ENCODE measurements at places on chromosomes 12 and 14.

- ATAC-seq: no peak
These were observed 243.7 kb downstream of the SLC16A7 start for GRCh38 chr12:59839514-59839913.

- no peak for ATAC-seq
These were observed 34.0 kb upstream of the AP4S1 start for GRCh38 chr14:30991408-30991807.

GRCh38 chr12:115767916-115768315 lies 509.6 kb downstream of the MED13L start:
- ATAC-seq: no peak

DNA sequence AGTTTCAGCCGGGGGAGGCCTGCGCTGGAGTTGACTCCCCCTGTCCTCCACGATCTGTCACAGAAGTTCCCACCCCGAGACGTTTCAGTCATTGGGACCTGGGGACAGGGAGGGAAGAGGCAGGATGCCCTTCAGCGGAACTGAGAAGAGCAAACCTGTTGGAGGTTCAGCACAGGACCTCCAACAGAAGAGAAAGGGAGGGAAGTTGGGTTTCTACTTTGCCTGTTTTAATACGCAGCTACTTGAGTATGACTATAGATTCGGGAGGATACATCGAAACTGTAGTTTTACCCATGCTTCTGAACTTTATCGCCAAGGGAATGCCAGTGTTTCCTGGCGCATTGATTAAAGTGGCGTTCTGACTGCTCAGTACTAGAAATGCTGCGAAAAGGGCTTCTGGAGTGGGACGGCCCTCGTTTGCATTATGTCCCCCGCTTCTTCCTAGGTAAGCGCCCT lies 2.3 kb upstream of the DUSP6 start:
- no peak for ATAC-seq

DNA sequence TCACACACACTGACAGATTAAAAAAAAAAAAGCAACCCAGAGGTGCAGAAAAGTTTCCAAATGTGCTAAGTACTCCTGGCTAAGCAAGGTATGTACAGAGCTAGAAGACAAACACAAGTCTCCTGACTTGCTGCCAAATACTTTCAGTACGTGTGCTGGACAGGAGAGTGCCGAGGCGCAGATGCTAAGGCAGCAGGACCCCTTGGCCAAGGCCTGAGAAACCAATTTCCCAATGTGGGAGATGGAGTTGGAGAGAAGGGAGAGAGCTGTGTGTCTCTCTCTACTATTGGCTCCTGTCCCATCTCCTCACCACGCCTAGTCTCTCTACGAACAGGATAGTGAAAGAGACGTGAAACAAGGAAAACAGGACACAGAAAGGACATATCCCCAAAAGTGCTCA lies 5.3 kb downstream of the SPRYD3 start:
- ATAC-seq: no peak

DNA sequence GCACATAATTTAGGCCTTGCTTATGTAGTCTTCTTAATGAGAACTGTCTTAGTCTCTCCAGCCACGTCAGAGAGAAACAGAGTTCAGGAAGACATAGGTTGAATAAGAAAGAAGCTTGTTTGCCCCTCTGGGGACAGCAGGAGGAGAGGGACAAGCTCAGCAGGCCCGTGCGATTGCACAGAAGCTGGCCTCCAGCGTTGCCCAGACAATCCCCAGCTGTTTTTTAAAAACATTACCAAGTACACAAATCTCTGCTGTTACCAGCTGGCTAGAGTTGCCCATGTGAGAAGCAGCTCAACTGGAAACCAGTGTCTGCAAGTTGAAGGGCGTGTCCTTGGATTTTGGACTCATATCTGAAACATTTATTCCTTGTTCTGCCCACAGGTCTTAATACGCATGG lies 232.6 kb downstream of the EFCAB11 start:
- no peak for ATAC-seq

DNA sequence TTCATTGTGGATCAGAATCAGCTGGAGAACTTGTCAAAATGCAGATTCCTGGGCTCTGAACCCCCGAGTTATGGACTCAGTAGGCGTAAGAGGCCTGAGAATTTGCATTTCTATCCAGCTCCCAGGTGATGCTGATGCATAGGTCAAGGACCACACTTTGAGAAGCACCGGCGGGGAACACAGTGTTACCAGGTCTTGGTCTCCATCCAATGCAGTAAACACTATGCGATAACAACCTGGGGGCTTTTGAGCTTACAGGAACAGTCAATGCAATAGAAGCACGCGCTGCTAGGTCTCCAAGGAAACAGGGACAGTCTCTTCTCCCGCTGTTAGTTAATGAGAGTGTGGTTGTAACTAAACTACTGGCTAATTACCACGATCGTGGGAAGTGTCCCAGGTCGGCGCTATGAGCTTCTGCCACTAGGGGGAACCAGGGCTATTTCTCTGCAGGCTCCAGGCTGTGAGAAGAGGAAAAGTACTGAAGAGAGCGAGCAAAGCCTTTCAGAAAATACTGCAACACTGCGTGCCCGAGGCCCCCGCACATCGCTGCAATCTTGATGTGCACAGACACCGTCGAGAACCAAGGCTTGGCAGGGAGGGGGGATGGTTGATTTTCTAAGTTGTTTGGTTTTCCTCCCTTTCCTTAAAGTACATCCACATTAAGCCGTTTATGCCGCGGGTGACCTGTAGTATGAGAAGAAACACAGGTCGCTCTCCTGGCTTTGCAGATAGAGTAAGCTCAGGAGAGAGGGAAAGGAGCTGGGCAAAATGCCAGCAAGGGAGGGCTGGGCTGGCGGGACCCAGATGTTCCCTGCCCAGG lies 52.0 kb upstream of the KCNA1 start:
- ATAC-seq: peak; percentile 83

- no peak for ATAC-seq
These were observed 42.6 kb downstream of the LTBP2 start for GRCh38 chr14:74569387-74569786.

- no peak for ATAC-seq
These were observed 55.3 kb upstream of the AMN start for GRCh38 chr14:102866982-102867761.

Measured in activated T-helper 17 cell treated with anti-CD3 and anti-CD28 coated beads, Interleukin-2, amount 50 U/mL, for 72 hours (primary cell).